HT1080 (cell line): ENCODE measurements at places on chromosomes 3 and 15. TPM values are rescaled to one million over a fixed set of nuclear protein-coding genes. Genes with fewer than 3 reads are reported as not detected.

DNA sequence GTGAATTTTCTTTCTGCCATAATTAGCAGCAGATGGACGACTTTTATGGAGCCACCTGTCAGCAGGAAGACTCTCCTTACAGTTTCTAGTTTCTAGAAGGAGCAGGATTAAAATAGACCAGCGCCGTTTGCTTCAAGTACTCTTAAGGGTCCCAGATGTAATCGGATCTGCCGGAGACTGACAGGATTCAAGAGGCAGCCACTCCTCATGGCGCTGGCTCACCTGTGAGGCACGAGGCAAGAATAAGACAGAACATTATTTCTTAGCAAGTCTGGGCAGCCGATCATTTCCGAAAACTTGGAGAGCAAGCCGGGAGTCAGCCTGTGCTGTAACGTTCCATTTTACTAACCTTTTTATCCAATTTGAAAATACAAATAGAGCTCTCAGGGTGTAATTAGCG is 410.4 kb upstream of the RORA start:
- no peak for DNase-seq

- no peak for DNase-seq
Measured at GRCh38 chr3:72606005-72606800, 242.0 kb downstream of the SHQ1 start.

GRCh38 chr15:85964471-85964870 is 115.2 kb upstream of the AGBL1 start:
- DNase-seq = peak; percentile 31

- no peak for DNase-seq
Measured at GRCh38 chr3:62454916-62455315, 81.6 kb upstream of the FEZF2 start.

GRCh38 chr15:48580736-48581135 is 64.8 kb downstream of the FBN1 start:
- DNase-seq = no peak

The UMPS gene
- 98.9 and 118 TPM in 2 replicates for total RNA-seq

- DNase-seq = peak; percentile 39
Measured at GRCh38 chr3:13647298-13648059, 98.6 kb downstream of the FBLN2 start.

GRCh38 chr3:58526515-58526957 is 10.5 kb downstream of the ACOX2 start:
- peak; percentile 98 for DNase-seq

- DNase-seq = peak; percentile 60
Measured at GRCh38 chr3:118128886-118129285, 905.8 kb downstream of the IGSF11 start.

- DNase-seq = peak; percentile 97
Measured at GRCh38 chr3:77825001-77825827, 785.3 kb downstream of the ROBO2 start.

The THBS1 gene
- total RNA-seq = 188 and 262 TPM in 2 replicates

The PLA2G4D gene
- total RNA-seq = not detected in 2 replicates

GRCh38 chr3:23496165-23496564 is 293.0 kb downstream of the UBE2E2 start:
- DNase-seq = no peak

DNA sequence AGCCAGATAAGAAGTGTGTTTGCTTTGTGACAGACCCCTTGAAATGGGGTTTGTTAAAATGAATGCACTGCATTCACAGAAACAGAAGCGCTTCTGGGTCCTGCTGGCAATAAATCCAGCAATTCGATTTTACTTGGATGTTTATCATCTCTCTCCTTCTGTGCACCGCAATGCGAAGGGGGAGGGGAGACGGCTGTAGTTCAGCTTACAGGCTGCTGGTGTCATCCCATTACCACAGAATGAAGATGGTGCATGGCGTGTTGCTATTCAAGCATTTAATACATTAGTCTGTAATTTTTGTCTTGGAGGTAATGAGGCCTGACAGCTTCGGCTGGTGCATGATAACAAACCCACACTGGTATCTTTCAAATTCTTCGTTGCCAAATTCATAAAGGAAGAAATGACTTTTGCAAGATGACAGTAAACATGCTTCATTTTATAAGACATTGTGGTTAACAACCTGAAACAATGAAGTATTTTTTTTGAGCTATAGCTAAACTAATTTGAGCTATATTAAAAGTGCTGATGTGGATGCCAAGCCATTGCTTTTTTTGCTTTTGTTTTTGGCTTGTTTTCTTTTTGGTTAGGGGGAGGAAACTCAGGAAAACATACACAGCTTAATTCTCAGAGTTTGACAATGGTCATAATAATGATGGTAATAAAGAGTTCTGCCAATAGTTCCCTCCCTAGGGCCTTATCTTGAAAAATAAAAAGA is 418.3 kb downstream of the OTOL1 start:
- DNase-seq = no peak

DNA sequence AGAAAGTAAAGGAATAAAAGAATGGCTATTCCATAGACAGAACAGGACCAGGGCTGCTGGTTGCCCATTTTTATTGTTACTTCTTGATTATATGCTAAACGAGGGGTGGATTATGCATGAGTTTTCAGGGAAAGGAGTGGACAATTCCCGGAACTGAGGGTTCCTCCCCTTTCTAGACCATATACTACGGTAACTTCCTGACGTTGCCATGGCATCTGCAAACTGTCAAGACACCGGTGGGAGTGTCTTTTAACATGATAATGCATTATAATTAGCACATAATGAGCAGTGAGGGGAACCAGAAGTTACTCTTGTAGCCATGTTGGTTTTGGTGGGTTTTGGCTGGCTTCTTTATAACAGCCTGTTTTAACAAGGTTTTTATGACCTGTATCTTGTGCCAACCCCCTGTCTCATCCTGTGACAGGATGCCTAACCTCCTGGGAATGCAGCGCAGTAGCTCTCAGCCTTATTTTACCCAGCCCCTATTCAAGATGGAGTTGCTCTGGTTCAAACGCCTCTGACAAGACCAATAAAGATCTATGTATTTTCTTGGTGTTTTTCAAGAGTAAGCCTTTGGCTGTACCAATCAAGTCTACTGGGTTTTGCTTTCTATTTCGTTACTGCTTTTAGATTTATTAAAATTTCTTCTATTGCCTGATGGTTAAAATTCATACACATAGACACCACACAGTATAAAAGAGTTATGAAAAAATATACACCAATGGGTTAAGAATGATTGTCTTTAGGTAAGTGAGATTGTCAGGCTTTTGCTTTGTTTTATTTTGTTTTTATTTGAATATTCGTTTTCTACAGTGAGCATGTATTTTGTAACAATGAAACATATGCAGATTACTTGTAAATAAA is 37.4 kb upstream of the CTDSPL start:
- DNase-seq = no peak

DNA sequence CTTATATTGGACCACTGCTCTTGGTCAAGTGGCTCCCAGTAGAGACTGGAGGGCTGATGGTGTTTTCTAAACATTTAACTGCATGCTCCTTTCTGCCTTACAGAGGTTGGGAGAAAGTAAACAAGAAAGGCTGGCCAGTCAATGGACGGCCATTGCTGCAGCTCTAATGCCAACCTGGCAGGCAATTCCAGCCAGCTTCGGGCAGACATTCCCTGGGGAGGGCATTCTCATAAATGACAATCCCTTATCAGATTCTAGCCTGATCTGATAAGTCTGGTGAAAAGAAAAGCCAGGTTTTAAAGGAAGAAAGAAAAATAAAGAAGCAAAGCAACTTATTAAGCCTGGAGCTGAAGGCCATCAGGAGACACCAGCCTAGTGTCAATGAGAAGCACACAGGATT is 60.7 kb downstream of the FRMD4B start:
- no peak for DNase-seq

The SNRK gene
- 13.7 and 15.2 TPM in 2 replicates for total RNA-seq

The KBTBD13 gene
- not detected in 2 replicates for total RNA-seq

DNA sequence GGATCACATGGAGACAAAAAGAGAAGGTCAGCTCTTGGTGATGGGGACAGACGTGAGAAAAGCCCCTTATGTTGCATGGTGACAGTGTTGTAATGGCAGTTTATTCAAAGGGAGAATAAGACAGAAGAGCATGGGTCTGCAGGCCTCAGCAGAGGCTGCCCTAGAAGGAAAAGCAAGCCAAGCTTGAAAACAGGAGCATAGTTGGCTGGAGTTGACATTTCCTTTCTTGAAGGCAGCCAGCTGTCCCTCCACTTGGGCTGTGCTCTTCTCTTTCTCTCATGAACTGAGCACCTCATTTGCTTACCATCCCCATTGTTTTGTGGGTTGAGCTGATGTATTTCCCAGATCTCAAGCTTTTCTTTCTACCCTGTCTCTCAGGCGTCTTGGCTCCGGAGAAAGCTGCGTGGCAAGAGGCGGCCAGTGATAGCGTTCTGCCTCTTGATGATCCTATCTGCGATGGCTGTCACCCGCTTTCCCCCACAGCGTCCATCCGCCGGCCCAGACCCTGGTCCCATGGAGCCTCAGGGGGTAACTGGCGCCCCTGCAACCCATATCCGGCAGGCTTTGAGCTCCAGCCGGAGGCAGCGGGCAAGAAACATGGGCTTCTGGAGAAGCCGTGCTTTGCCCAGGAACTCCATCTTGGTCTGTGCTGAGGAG is 52.9 kb downstream of the GASK1A start:
- no peak for DNase-seq

GRCh38 chr3:172511783-172512762 is 11.2 kb downstream of the TNFSF10 start:
- DNase-seq = peak; percentile 36

The C2CD4A gene
- total RNA-seq = not detected in 2 replicates

The MITF gene
- 3.7 and 6.5 TPM in 2 replicates for total RNA-seq

DNA sequence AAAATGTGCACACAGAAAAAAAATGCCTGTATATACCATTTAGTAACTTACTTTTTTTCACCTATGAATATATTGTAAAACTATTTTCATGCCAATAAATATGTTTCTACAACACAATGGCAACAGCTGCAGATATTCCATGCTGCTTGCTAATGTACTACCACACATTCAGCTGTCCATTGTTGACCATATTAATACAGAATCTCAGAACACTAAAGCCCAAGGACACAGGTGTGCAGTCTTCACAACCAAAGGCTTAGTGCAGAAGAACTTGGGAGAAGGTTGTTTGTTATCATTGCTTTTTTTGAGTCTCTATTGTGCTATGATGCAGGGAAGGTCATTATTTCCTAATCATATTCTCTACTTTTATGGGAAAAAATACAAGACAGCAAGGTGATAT is 79.6 kb downstream of the DIPK2A start:
- no peak for DNase-seq

The GPR160 gene
- 2.8 and 4.2 TPM in 2 replicates for total RNA-seq
